Astrocyte of the cerebellum (primary cell): ENCODE measurements at places on chromosomes 6 and 20.

- DNase-seq: no peak
Measured at GRCh38 chr6:52994839-52995088, 320 bp downstream of the GSTA4 start.

- DNase-seq: no peak
Measured at GRCh38 chr20:14093652-14094051, 98.3 kb downstream of the MACROD2 start.

- DNase-seq: no peak
Measured at GRCh38 chr6:26272171-26272637, 92.8 kb upstream of the BTN3A2 start.

DNA sequence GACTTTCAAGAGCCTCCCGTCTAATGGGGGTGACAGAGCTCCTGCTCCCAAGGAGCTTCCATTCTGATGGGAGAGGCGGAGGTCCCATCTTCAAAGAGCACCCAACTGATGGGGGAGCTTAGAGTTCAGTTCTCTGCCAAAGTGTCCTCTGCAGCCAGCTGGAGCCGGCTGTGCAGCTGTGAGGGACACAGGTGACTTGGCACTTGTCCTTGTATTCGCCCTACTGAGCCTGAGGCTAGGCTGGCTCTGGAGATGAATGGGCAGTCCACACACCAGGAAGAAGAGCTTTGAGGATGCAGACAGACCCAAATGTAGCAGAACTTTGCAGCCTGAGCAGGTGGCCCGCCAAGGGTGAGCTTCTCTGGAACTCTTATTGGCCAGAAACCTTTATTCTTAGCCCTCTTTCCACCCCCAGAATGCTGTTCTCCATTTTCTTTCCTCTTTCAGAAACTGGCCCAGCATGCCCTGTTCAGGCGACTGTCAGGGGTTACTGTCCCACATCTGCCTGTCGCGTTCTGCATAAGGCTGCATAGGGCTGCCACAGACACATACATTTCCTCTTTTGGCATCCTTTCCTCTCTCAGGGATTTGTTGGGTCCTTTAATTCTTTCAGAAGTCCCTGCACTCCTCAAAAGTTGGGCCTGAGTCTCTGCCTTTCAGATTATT is 108.7 kb upstream of the LRFN2 start:
- DNase-seq: no peak

DNA sequence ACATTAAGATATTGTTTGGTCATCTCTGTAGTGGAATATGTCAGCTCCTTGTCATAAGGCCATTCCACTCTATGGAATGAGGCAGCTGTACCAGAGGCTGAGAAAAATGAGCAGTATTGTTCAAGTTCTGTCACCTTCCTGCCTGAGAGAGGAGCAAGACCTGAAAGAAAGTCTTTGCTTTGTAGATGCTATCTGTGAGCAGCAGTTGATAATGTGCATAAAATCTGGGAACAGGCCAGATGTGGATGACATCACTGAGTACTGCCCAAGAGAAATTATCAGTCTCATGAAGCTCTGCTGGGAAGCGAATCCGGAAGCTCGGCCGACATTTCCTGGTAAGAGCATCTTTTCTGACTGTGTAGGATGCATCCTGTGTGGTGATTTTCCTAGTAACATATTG is 16.8 kb downstream of the RIPK1 start:
- no peak for DNase-seq

DNA sequence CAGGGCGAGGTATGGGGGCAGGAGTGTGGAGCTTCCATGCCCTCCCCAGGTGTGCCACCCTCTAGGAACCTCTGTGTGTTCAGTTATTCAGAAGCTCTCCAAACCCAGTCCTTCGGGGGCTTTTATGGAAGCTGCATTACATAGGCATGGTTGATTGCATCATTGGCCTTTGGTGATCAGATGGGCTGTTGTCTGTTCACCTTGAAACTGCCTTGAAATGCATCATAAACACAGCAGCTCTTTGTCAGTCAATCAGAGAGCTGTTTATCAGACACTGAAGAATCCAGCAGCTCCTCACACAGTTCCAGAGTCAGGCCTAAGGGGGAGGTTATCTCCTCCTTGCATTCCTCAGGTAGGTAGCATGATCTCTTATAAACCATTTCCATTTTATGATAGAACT is 62.4 kb downstream of the E2F3 start:
- no peak for DNase-seq

GRCh38 chr6:5998711-5999687 is 7.7 kb downstream of the NRN1 start:
- no peak for DNase-seq

DNA sequence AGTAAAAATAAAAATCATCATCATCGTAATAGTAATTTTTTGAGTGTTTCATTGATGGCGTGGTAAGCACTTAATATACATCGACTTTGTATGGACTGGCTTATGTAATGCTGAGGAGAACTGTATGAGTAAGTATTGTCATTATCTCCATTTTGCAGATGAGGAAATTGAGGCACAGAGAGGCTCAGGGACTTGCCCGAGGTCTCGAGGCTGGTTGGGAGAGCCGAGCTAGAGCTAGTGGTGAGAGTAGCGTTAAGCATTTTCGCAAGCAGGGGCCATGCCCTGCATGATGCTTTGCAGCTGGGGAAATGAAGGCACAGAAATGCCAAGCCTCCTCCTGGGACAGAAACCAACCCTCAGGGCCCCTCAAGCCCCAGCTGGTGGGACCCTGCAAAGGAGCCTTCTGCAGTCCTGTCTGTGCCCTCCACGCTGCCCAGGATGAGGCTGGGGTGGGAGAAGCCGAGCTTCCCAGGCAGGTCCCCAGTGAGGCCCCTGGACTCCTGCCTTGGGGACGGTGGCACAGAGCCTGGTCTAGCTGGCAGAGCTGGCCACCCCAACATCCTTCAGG is 31.1 kb upstream of the STX16 start:
- no peak for DNase-seq

GRCh38 chr6:87197547-87197946 is 42.2 kb downstream of the ZNF292 start:
- no peak for DNase-seq

- DNase-seq: no peak
Measured at GRCh38 chr6:70231311-70231710, 71.6 kb downstream of the COL9A1 start.
